ENCODE measurements at places on chromosomes 5 and 9. TPM values are rescaled to one million over a fixed set of nuclear protein-coding genes. Genes with fewer than 3 reads are reported as not detected.

- H3K27ac ChIP-seq = no peak overlapping the region
- DNase-seq = no peak
- no peaks in the 10 kb centered on the region for H3K4me1 ChIP-seq
- no peak overlapping the region for H3K4me3 ChIP-seq
- H3K27me3 ChIP-seq = no peaks in the 10 kb centered on the region
- no peaks in the 10 kb centered on the region for H3K36me3 ChIP-seq
Measured at GRCh38 chr5:40080191-40080590, 599.5 kb upstream of the PTGER4 start.

DNA sequence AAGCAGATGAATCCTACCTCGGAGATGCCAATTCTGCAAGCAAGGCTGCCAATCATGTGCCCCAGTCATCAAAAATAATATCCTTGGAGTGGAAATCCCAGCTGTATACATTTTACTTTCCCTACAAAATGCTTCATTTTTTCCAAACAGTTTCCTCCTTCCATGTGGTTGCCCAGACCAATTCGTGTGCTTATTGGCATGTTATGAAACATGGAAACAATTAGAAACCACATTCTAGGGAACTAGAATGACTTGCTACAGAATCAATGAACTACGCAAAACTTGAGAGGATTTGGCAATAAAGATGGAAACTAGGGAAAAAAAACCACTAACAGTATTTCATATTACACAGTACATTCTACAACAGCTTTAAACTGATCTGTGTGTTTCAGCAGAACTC lies 584.5 kb upstream of the DMAC1 start:
- H3K4me1 ChIP-seq = no peaks in the 10 kb centered on the region
- H3K27ac ChIP-seq = no peak overlapping the region
- no peaks in the 10 kb centered on the region for H3K36me3 ChIP-seq
- H3K27me3 ChIP-seq = no peaks in the 10 kb centered on the region
- no peak for DNase-seq

DNA sequence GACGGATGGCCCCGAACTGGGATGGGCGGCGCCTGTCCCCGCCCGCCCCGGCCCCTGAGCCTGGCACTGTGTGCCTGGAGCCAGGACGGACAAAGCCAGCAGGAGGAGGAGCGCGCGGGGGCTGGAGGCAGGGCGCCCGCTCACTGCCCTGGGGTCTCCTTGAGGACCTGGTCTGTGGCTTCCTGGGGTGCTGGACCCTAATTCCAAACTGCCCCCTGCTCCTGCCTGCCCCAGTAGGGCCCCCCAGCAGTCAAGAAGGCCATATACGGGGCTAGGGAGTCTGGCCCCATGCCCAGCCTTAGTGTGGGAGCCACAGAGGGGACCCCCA lies 29.2 kb upstream of the RXRA start:
- H3K27ac ChIP-seq = no peak overlapping the region
- no peak for DNase-seq
- H3K36me3 ChIP-seq = no peaks in the 10 kb centered on the region
- H3K4me3 ChIP-seq = no peak overlapping the region
- H3K27me3 ChIP-seq = no peaks in the 10 kb centered on the region

DNA sequence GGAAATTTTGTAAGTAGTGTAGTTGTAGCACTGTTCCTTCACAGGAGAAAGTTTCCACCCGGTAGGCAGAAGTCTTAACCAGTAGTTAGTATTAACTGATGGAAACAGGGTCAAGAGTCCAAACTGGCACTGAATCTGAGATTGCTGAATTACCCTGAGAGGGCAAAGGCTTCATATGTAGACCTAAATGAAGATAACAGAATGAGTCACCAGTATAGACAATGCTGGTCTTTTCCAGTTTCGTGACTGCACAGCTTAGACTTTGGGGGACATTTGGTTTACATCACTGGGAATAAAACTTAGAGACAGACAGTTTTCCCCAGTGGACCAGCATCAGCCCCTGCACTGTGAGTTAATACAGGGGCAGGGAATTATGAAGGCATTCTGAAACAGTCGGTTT lies 60.5 kb downstream of the PCSK5 start:
- H3K27ac ChIP-seq = no peak overlapping the region
- H3K4me1 ChIP-seq = no peaks in the 10 kb centered on the region
- no peak overlapping the region for H3K4me3 ChIP-seq
- no peak for DNase-seq
- H3K27me3 ChIP-seq = no peaks in the 10 kb centered on the region

DNA sequence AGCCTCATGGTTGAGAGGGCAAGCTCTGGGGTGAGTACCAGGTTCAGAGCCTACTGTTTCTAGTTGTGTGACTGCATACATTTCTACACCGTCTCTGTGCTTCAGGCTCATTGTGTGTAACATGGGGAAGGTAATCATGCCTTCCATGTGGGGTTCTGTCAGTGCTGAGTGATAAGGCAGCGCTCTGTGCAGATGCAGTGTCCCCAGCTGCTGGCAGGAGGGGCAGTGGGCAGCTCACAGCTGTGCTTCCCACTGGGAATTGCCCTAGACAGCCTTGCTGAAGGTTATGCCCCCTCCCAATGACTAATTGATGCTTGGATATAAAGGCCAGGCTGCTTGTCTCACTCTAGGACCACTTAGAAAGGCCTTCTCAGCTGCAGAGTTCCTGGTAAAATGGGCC lies 121.8 kb upstream of the SAP30L start:
- no peaks in the 10 kb centered on the region for H3K36me3 ChIP-seq
- H3K27ac ChIP-seq = no peak overlapping the region
- no peaks in the 10 kb centered on the region for H3K4me1 ChIP-seq
- H3K4me3 ChIP-seq = no peak overlapping the region

DNA sequence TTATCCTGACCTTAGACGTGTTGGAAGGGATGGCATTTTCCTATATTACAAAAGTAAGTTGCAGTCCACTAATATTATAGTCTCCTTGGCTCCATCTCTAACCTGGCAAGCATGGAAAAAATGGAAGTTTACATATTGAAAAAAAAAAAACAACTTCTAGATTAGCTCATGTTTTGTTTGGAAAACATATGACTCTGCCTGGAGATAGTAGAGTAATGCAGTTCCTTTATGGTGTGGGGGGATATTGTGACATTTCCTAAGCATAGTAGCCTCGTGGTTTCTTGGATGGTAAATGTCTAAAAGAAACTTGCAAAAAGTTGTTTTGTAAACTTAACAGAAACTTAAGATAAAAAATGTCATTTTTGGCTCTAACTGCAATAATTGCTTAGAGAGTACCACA lies 244.4 kb upstream of the FBXL7 start:
- H3K27ac ChIP-seq = no peak overlapping the region
- no peaks in the 10 kb centered on the region for H3K36me3 ChIP-seq
- no peak overlapping the region for H3K4me3 ChIP-seq
- H3K27me3 ChIP-seq = no peaks in the 10 kb centered on the region

NREP gene
- total RNA-seq = 28.2 TPM

OBP2B gene
- 1.6 TPM for total RNA-seq

SLC45A2 gene
- 0.09 TPM for total RNA-seq

DNAH5 gene
- total RNA-seq = 6.8 TPM

SPAG8 gene
- total RNA-seq = 0.68 TPM

FOXD4L6 gene
- total RNA-seq = not detected

Data from prostate gland (tissue), 2 donors.